Karpas-422 (cell line): ENCODE measurements at places on chromosomes 7 and 10. TPM values are rescaled to one million over a fixed set of nuclear protein-coding genes. Genes with fewer than 3 reads are reported as not detected.

MOGAT3 gene
- total RNA-seq = not detected in 2 replicates

DNAH11 gene
- total RNA-seq = 0.04 TPM in 1 of 2 replicates, not detected in the other

DDX21 gene
- 87.0 and 89.8 TPM in 2 replicates for total RNA-seq

PTF1A gene
- total RNA-seq = not detected in 2 replicates

NPY4R2 gene
- total RNA-seq = not detected in 2 replicates

CHRM2 gene
- not detected in 2 replicates for total RNA-seq

ANKRD7 gene
- total RNA-seq = 1.7 and 2.8 TPM in 2 replicates

INSYN2A gene
- total RNA-seq = not detected in 2 replicates

CALML5 gene
- not detected in 2 replicates for total RNA-seq

BTRC gene
- 1.8 and 3.6 TPM in 2 replicates for total RNA-seq

TMEM236 gene
- total RNA-seq = 0.04 and 0.19 TPM in 2 replicates

NUDCD3 gene
- 56.1 and 84.1 TPM in 2 replicates for total RNA-seq

RALA gene
- 13.8 and 14.1 TPM in 2 replicates for total RNA-seq
